Myocyte (in vitro differentiated cells): ENCODE measurements at places on chromosomes 1 and 21. TPM values are rescaled to one million over a fixed set of nuclear protein-coding genes. Genes with fewer than 3 reads are reported as not detected.

GRCh38 chr1:63330331-63330916 lies 8.1 kb downstream of the FOXD3 start:
- no peak for DNase-seq

DNA sequence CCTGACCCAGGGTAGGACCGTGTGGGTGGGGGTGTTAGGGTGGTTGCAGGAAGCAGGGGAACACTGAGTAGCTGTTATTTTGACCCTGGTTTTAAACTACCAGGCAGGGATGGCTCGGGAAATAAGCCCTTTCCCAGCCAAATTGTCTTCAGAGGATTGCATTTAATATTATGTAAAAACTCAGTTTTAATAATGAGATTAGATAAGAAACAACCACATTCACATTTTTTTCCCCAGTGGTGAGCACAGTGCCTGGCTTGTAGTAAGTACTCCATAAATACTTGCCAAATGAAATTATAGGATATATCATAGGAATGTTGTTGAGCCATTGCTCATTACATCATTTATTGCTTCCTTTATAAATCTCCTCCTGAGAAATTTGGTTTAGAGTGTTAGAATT lies 3.1 kb upstream of the ACP6 start:
- no peak for DNase-seq

- DNase-seq, result no peak
Measured at GRCh38 chr1:109391626-109392025, 6.1 kb downstream of the SORT1 start.

The PGBD5 gene
- 26.9 and 38.7 TPM in 2 replicates for total RNA-seq

GRCh38 chr1:47191940-47192457 lies 2.2 kb upstream of the PDZK1IP1 start:
- no peak for DNase-seq

The CELA3B gene
- not detected in 2 replicates for total RNA-seq
